ENCODE measurements at places on chromosomes 12 and 14.

DNA sequence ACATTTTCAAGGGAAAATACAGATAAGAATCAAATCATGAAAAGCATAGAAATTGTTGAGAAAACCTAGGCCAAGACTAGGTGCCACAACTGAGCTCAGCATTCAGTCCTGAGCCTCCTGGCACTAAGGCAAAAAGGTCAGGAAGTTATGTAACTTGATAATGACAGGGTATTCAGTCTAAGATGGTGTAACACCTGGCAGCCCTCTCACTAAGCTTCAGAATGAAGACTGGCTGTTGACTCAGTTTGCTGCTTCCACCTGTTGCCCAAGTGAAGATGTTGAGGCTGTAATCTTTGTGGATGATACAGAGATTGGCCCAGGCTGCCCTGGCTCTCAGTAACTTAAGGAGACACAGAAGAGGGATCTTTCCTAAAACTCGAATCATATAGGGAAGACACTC lies 19.6 kb downstream of the PROX2 start:
- DNase-seq = no peak

DNA sequence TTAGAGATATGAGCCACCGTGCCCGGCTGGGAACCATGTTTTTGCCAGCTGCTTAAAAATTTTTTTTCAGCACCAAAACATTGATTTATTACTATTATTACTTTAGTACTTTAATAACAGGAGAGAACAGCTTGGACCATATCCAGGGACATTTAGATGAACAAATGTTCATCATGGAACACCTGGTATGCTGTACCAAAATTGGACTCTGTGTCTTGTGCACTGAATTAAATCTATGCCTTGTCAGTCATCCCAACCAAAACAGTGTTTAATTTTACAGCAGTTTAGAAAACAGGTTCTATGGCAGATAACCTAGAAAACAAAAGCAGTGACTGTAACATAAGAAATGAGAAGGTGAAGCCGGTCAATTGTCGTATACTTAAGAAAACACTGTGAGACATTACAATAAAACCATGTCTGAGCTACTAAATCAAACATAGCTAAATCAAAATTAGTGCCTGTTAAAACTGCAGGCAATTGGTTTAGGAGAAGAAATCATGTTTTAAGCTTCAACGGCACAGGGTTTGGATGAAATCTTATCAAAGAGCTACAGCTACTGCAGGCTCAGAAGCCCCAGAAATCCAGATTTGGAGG lies 58.2 kb upstream of the PYGL start:
- DNase-seq = no peak

GRCh38 chr12:32548691-32549281 lies 130.3 kb upstream of the DNM1L start:
- no peak for DNase-seq

DNA sequence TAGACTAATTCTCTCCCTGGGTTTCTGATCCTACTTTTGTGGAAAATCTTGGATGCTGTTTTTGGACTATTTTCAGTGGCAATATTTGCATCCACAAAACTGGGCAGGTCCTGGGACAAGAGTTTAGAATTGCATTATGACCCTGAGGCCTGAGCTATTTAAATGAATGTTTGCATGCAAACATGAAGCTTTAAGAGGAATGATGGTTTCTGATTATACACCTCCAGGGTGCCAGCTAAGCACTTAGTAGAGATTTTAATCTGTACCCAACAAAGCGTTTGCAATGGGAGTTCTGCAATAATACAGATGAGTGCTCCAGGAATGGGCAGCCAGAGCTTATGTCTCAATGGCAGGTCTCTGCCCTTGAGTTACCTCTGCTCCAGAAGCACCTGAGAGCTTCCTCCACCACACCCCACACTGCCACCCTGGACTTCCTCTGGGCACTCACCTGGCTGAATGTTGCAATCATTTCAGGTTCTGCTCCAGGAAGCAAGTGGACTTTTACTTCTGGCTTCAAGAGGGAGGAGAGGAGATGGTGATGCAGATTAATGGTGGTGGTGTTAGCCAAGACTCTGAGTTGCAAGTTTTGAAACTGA lies 6.0 kb upstream of the SPTLC2 start:
- DNase-seq = no peak

DNA sequence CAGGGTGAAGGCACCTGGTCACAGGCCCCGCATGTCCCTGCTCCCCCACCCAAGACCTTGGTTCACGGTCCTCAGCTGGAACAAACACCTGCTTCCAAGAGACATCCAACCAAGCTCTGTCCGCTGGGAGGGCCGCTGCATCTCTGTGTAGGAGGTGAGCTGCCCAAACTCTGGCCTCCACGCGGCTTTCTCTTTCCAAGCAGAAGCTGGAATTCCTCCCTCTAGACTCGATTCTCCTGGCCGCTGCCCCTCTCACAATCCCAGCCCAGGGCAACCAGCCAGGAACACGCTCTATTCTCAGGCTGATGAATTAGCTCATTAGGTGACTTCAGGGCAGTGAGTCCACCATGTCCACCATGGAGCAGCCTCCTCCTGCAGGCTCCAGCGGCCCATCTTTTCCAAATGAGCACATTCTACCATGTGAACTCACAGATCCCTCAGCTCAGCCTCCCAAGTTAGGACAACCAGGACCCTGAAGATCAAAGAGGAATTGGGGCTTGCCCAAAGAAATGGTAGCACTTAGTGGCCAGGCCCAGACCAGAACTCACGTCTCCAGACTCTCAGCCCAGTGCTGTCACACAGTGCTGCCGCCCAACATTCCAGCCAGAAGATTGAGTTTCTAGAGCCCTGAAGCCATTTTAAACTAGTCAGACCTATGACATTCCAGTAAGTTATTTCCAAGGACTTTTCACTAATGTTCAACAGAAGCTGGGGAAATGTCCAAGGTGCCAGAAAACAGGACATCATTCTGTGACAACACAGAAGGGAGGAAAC lies 146.6 kb downstream of the ANO2 start:
- no peak for DNase-seq

All from activated CD4-positive, CD25-positive, alpha-beta regulatory T cell (primary cell).